ENCODE measurements at places on chromosomes 11 and 22.

GRCh38 chr11:11215058-11215815, 137.8 kb downstream of the CSNK2A3 start:
- no peak for DNase-seq

GRCh38 chr11:12707500-12707880, 33.3 kb downstream of the TEAD1 start:
- no peak for DNase-seq

- no peak for DNase-seq
Measured at GRCh38 chr11:15640318-15640717, 525.6 kb downstream of the INSC start.

GRCh38 chr11:94217705-94218104, 86.7 kb upstream of the IZUMO1R start:
- no peak for DNase-seq

DNA sequence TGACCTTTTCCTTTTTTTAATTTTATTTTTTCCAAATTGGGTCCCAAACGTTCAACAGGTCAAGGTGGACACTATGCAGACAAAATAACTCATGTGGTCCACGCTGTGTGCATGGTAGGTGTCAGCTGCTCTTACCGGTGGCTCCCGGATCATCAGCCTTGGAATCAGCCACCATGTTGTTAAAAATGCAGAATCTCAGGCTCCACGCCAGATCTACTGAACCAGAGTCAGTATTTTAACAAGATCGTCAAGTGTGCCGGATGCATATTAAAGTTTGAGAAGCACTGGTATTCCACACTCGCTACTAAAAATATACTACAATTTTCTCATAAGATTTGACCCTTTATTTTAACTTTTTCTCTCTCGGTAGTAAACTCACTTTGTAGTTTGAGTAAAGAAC, 553 bp upstream of the LDLRAD3 start:
- no peak for DNase-seq

- DNase-seq = no peak
Measured at GRCh38 chr22:44102121-44102520, 78.0 kb downstream of the PARVB start.

DNA sequence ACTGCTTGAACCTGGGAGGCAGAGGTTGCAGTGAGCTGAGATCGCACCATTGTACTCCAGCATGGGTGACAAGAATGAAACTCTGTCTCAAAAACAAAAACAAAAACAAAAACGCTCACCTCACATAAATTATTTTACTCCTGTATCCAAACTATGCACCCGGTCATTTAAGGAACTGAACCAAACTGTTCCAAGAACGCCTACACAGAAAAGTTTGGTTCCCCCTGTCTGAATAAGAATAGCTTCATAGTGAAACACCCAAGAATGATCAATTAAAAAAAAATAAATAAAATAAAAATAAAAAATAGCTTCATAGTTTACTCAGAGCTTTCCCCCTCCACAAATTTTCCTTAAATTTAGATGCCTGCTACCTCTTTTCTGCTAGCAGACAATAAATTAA, 13.7 kb downstream of the NUP98 start:
- DNase-seq = no peak

DNA sequence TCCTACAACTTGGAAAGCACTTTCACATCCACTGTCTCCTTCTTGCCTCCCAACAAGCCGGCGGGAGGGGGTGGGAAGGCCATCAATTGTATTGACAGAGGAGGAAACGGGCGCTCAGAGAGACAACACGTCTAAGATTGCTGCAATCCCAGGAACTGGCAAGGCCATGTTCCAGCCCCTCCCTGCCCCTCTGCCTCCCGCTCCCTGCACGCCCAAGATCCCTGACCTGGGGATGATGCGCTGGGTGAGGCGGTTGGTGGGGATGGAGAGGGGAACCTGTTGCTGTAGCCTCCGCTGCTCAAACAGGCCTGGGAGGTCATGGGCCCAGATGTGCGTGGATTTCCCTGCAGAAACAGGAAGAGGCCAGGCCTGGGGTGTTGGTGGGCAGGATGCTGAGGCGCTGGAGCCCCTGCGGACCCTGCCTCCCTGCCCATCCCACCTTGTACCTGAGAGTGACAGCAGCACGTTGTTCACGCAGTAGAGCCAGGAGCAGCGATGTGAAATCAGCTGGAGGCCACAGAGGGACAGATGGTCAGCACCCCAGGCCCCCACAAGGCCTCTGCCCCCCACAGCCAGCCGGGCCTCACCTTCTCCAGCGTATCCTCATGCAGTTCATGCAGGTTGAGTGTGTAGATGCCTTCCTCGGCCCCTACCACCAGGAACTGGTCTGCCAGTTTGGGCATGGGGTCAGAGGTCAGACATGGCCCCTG, 6.8 kb downstream of the MAP4K2 start:
- no peak for DNase-seq

- no peak for DNase-seq
Measured at GRCh38 chr11:115918576-115918975, 414.4 kb upstream of the CADM1 start.

- no peak for DNase-seq
Measured at GRCh38 chr11:125295931-125296330, 131.4 kb downstream of the PKNOX2 start.

DNA sequence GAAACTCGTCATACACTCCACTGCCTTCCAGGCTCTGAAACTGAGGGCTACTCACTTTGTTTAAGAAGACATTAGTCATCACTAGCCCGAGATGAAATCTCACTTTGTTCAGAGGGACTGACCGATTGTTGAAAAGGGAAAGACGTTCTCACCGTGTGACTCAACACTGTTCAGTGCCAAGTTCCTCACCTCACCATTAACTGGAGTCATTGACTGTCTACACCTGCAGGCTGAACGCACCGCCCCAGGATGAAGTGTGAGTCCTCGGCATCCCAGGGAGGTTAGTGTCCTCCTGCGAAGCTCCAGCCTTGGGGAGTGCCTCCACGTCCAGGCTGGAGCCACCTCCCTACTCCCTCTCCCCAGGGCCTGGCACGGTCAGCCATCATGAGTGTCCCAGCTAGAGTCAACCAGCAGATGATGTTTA, 30.4 kb downstream of the FADD start:
- DNase-seq = no peak

DNA sequence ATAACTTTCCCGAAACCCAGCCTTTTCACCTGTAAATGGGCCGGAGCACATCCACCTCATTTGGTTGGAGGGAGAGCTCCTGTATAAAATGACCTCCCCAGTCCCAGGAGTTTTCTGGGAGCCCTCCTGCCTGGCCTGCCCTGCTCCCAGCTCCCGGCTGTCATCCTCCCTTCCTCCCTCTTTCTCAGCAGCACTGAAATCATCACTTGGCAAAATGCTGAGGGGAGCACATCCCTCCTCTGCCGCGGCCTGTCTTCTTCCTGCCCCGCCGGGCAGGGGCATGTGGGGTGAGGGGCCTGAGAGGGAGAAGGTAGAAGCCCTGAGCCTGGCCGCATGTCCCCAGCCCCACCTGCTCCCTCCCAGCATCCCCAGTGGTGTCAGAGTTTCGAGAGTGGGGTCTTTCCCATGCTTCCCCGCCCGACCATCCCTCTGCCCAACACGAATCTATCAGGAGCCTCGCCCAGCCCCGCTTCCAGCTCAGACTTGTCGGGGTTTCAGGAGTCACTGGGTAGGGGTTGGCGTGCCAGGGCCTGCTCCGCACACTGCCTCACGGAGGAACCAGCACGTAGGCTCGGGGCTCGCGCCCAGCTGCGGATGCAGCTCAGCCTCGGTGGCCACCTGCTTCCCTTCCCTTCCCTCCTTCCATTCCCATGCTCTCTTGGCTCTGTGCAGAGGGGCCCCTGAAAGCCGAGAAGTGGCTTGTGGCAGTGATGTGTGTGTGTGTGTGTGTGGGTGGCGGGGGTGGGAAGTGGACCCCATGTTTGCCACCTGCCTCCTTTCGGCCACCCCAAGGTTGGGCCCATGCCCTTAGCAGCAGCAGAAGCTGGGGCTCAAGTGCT, 37.1 kb downstream of the NECTIN1 start:
- peak; percentile 64 for DNase-seq

DNA sequence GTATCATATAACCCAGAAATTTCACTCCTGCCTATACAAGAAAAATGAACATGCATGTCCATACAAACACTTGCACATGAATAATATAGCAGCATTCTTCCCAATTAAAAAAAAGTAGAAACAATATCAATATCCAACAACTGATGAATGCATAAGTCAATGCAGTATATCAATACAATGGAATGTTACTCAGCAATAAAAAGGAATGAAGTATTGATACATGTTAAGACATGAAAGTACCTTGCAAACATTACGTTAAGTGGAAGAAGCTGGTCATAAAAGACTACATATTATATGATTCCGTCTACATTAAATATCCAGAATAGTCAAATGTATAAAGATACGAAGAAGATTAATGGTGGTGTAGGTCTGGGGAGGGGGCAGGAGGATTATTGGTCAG, 73.9 kb upstream of the DRD2 start:
- no peak for DNase-seq

- no peak for DNase-seq
Measured at GRCh38 chr11:117796872-117797529, at the start of gene DSCAML1. DSCAML1 (minus strand) TSS chr11:117797216; CDS start chr11:117797079, 137 bp downstream.

DNA sequence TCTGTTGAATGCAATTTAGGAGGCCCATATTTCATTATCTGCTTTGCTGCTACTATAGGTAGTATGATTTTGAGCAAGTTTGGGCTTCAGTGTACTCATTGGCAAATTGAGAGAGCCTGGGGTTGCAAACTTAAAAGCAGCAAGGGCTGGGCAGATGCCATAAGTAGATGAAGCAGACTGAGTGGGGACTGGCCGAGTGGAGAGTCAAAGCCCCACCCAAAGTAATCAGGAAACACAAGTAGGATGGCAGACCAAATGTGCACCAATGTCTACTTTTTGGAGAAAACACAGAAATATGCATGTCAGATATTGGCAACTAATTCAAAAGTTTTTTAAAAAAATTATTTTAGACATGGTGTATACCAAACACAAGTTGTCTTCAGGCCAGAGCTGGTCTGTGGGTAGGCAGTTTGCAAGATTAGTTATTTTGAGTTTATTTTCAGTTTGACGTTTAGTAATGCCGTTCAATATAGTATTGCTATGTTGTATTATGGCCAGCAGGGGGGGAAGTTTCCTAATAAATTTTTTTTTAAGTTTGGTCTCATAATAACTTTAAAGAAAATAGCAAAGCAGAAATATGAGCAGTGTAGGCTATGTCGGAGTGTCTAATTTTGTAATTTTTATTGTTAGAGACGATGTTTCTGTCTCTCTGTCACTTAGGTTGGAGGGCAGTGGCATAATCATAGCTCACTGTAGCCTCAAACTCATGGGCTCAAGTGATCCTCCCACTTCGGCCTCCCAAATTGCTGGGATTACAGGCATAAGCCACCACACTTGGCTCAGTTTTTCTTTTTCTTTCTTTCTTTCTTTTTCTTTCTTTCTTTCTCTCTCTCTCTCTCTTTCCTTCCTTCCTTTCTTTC, 105.1 kb downstream of the HIPK3 start:
- no peak for DNase-seq

DNA sequence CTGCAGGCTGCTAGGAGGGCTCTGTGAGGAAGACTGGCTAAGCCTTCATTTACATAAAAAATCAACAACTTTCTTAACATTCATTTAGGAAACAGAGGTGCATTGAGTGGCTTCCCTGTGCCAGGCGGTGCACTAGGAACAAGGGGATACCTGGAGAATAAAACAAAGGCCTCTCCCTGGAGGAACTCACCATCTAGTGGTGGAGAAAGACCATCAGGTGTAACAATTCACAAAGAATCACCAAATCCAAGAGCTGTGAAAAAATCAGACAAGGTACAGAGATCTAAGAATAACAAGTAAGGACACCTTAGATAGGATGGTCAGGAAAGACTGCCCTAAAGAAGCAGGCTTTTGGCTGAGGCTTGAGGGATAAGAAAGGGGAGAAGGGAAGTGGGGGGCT, 40.3 kb downstream of the CSNK2A3 start:
- DNase-seq = no peak

- no peak for DNase-seq
Measured at GRCh38 chr22:40541300-40541699, 95.2 kb downstream of the MRTFA start.

DNA sequence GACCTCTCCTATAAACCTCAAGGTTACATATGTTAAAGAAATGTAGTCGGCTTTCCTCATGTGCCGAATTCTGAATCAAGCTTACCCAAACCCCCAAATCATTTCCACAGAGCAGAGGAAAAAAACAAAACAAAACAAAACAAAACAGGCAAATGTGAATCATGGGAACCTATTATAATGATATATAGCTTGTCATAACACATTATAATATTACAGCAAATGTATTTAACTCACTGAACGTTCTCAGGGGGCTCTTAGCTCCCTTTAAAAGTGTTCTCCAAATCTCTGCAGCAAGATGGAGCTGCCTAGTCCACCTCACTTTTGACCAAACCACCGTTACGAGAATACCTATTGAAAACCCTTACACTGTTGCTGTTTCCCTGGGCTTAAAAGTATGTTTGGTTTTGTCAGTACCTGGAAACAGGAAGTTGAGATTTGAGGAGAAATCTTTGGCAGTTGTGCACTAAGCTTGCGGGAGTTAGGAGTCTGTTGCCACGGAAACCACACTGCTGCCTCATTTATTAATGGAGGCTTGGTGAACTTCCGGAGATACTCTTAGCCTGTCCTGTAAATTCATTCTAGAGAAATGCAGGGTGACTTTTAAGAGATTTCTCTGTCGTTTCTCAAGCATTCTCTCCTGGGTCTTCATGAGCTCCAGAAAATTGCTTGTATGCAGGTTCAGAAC, 167.0 kb upstream of the RASSF10 start:
- no peak for DNase-seq

- no peak for DNase-seq
Measured at GRCh38 chr11:126930091-126930841, 70.3 kb downstream of the KIRREL3 start.

- DNase-seq = peak; percentile 64
Measured at GRCh38 chr11:371051-371450, 1.8 kb downstream of the B4GALNT4 start.

GRCh38 chr22:18050065-18050464, 25.7 kb upstream of the MICAL3 start:
- DNase-seq = peak; percentile 15

- no peak for DNase-seq
Measured at GRCh38 chr11:128040603-128041002, 546.8 kb downstream of the ETS1 start.

GRCh38 chr11:8242499-8243280, 21.0 kb downstream of the LMO1 start:
- no peak for DNase-seq

DNA sequence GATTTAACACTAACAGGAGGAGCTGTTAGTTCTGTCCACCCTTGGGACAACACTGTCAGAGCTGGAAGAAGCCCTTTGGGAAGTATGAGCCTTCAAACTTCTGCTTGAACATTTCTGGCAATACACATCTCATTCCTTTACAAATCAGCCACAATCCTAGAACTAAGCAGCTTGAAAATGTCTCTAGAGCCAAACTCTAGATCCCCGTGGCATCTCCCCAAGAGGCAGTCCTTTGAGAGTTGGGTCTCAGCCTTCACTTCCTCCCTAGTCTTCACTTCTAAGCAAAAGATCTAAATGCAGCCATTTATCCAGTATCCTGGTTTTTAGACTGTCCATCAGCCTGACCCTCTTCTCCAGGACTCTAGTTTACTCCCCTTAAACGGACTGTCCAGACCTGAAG, 26.9 kb downstream of the ARFGAP2 start:
- DNase-seq = no peak
